ENCODE measurements at places on chromosomes 16 and 17.

DNA sequence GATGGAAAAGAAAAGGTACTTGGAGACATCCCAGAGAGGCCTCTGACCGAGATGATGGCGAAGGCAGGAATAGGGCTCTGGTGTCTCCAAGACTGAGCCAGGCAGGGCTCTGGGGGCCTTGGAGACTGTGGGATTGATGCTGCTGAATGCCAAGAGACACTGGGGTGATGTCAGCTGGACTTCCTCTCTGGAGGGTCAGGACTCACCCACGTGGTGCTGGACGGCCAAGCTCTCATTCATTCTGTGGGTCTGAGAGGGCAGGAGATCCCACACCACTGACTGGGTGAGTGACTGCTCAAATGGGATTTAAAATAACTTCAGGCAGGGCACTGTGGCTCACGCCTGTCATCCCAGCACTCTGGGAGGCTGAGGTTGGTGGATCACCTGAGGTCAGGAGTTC lies 64.8 kb downstream of the NT5M start:
- no peak for DNase-seq

DNA sequence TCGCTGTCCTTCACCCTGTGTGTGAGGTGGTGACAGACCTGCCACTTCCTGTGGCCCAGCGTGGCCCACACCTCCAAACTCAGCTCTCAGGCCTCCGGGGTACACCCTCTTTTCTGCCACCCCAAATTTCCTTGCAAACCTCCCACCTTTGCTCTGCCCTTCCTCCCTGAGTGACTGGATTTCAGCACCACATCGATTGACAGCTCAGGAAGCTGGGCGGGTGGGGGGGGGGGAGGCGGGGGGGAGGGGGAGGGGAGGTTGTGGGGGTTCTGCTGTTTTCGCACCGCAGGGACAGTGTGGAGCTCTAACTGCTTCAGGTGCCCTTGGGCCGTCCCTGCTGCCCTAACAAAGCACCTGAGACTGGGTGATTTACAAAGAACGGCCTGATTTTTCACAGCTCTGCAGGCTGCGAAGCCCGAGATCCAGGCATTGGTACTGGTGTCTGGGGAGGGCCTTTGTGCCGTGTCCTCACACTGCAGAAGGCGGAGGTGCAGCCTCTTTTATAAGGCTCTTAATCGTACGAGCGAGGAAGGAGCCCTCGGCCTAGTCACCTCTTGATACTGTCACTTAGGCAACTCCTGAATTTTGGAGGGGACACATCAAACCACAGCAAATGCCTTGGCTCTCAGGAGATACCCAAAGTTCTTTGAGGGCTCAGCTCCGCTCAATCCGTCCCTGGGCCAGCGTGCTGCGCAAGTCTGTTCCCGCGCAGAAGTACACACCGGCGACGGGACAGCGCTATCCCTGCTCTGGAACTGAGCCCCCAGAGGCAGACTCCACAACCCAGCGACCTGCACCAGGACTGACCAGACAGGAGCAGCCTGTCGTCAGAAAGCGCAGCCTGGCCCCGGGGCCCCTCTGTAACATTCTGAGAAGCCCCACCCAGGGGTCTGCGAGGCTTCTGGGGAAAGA lies 3.6 kb downstream of the NDUFAF8 start:
- DNase-seq: no peak

- DNase-seq: no peak
These were observed 54.2 kb downstream of the RTN4RL1 start for GRCh38 chr17:1970843-1971384.

DNA sequence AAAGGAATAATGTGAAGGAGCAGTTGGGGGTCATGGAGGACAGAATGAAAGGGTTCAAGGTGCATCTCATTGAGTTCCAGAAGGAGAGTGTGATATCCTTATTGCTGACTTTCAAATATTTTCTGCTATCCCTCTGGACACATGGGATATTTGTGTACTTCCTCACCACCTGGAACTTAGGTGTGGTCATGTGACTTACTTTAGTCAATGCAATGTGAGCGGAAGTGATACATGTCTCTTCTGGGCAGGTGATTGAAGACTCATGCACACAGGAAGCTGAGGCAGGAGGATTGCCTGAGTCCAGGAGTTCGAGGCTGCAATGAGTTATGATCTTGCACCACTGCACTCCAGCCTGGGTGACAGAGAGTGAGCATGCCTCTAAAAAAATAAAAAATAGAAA lies 36.7 kb upstream of the TANC2 start:
- DNase-seq: no peak

DNA sequence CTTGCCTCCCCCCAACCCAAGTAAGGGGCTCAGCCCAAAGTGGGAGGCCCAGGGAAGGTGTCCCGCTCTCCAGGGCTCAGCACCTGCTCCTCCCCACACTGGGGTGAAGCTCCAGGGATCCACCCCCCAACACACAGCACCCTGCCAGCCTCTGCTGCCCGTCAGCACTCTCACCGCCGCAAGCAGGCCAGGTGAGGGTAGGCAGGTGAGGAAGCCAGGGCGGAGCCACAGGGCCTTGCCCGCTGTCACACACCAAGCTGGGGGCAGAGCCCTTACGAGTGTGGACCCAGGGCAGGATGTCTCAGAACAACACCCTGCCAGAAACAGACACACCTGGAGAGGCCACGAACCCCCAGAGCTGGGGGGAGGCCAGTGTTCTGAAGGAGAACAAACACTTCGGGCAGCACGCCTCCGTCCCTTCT lies 19.5 kb downstream of the PLLP start:
- DNase-seq: no peak

DNA sequence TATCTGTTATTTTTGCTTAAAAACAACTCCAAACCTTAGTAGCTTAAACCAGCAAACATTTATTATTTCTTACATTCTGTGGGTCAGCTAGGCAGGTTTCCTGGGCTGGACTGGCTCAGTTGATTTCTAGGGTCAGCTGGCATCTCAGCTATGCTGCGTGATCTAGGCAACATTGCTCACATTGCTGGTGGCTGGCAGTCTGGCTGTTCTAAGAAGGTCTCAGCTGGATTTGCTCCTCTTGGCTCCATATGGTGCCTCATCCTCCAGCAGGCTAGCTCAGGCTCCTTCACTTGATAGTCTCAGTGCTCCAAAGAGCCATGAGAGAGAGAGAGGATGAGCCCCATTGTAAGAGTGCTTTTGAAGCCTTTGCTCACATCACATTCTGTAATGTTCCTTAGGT lies 470.6 kb upstream of the CDH5 start:
- DNase-seq: no peak

DNA sequence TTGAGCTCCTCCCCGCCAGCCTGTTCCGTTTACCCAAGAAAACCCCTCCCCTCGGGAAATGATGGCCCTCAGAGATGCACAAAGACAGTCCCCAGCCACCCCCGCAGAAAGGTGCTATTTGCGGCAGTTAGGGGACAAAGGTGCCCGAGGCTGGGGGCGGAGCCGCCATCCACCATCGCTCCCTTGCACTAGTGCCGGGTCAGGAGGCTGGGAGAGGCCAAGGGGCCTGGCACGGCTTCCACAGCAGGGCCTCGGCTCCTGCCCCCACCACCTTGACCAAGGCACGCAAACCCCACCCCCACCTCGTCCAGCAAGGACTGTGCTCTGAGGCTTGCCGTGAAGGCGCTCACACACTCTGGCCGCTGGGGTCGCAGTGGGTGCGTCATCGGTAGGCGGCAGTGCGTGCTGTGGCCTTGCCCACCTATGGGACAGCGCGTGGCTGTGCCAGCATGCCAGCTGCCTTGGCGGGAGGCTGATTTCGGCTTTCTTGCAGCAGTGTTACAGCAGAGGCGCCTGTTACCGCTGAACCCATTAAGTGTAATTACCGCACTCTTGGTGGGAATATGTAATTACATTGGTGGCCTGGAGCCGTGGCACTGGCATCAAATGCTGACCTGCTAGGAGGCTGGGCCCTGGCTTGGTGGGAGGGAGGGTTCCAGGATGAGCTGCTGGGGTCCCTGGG lies 31.8 kb downstream of the TPSG1 start:
- no peak for DNase-seq

Data from astrocyte of the cerebellum (primary cell).